ENCODE measurements at places on chromosomes 2 and 18.

DNA sequence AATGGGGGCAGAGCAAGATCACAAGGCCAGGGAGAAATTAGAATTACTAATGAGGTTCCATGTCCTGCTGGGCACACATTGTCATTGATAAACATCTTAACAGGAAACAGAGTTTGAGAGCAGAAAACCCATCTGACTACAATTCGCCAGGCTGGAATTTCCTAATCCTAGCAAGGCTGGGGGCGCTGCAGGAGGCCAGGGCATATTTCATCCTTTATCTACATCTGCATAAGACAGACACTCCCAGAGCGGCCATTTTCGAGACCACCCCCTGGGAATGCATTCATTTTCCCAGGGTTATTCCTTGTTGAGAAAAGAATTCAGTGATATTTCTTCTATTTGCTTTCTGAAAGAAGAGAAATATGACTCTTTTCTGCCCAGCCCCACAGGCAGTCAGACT is 152.7 kb downstream of the SUCLG1 start:
- DNase-seq, result no peak

DNA sequence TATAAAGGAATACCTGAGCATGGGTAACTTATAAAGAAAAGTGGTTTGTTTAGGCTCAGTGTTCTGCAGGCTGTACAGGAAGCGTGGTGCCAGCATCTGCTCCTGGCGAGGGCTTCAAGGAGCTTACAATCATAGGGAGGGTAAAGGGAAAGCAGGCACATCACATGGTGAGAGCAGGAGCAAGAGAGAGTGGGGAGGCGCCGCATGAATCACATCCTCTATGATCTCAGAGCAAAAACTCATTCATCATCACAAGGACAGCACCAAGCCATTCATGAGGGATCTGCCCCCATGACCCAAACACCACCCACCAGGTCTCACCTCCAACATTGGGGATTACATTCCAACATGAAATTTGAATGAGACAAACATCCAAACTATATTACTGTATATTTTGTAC is 32.5 kb downstream of the R3HDM1 start:
- no peak for DNase-seq

GRCh38 chr2:36399050-36399449 is 43.5 kb downstream of the CRIM1 start:
- no peak for DNase-seq

GRCh38 chr2:47833516-47833968 is 50.6 kb downstream of the MSH6 start:
- DNase-seq, result no peak

GRCh38 chr18:28690100-28690499 is 513.2 kb upstream of the CDH2 start:
- DNase-seq, result no peak

DNA sequence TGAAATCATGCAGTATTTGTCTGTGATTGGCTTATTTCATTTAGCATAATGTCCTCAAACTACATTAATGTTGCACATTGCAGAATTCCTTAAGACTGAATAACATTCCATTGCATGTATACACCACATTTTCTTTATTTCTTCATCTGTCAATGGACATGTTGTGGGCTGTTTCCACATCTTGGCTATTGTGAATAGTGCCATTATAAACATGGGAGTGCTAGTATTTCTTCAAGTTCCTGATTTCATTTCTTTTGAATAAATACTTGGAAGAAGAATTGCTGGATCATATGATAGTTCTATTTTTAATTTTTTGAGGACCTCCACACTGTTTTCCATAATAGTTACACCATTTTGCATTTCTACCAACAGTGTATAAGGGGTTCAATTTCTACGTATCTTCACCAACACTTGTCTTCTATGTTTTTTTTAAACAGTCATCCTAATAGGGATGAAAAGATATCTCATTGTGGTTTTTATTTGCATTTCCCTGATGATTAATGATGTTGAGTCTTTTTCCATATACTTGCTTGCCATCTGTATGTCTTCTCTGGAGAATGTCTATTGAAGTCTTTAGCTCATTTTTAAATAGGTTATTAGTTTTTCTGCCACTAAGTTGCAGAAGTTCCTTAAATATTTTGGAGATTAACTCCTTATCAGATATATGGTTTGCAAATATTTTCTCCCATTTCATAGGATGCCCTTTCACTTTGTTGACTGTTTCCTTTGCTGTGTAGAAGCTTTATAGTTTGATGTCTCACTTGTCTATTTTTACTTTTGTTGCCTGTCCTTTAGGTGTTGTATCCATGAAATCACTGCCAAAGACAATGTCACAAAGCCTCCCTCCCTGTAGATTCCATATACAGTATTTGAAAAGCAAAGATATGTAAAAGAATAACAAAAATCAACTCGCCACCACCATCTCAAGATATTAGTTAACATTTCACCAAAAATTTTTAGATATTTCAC is 14.6 kb downstream of the FBXO11 start:
- DNase-seq, result no peak

DNA sequence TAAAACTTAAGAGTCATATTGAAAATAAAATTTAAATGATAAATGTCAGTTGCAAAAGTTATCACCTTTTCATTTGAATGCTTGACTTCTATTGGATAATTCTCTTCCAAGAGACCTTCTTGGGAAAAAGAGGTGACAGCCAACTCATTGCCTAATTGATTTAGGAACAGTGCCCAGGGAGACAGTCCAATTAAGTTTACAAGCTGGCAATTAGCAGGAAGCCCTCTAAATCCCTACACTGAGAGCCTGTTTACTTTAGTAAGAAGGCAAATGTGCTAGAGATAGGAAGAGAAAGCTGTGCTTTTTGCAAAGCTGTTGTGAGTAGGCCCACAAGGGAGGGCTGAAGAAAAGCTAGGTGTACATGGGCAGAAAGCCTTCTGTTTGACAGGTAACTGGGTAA is 189.1 kb downstream of the WDPCP start:
- no peak for DNase-seq

DNA sequence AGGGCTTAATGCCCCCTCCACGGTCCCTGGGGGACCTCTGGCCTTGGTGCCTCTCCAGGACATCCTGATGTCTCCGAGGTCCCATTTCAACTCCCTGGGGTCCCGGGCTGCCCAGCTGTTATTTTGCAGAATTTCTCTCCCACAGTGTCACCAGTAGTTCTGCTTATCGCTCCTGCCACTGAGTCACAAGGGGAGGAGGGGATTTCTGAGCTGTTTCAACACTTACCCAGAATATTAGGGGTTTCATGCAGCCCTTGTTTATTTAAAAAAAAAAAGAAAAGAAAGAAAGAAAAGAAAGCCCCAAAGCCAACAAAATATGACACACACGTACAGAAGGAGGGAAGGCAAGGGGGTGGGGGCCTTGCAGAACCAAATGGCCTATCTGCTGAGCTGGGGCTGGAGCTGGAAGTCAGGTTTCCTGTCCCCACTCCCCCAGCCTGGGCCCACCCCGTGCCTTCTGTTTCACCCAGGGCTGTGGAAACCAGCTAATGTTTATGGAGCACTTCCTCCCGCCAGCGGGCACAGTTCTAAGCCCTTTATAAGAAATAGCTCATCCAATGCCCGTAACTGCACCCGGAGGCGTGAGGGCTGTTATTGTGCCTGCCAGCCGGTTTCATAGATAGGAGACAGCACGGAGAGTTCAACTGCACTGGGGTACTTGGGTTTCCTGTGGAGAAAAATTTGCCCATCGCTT is 8.4 kb upstream of the ARID5A start:
- peak; percentile 67 for DNase-seq

DNA sequence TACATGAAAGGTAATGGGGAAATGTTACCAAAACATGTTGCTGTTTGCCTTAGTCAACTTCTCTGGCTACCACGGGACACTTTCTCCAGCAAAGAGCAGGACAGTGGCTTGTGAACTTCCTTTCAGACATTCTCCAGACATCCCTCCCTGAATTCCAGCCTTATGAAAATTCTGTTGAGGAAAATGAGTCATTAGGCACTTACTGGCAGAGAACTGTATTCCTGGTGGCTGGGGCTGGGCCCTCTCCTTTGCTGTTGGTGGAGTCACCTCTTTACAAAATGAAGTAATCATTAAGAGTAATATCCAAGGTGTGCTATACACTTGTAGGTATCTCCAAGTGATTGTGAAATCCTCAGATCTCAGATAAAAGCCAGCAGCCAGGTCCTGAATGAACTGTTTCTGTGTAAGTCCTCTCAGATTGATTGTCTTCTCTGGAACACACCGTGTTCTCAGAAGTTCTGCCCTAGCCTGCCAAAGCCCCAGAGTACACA is 1.3 kb upstream of the FAP start:
- no peak for DNase-seq

- no peak for DNase-seq
Observed at GRCh38 chr2:7771781-7772180, 854.6 kb downstream of the RNF144A start.

GRCh38 chr18:668260-668659 is 10.8 kb downstream of the TYMS start:
- no peak for DNase-seq

DNA sequence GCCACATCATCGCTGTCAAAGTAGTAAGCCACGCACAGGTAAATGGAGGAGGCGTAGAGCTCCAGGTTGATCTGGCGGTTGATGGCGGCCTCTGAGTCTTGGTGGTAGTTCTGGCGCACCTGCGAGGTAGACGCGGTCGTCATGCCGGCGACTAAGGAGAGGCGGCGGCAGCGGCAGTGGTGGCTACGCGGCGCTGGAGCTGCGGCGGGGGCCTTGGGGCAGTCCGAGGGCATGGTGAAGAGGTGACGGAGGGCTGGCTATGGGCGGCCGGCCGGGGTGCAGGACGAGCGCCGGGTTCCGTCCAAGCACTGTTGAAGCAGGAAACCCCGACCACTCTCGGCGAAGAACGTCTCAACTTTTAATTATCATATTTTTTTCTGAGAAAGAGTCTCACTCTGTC is 12.7 kb upstream of the ZNF513 start:
- DNase-seq, result no peak

GRCh38 chr2:188788621-188789020 is 185.6 kb upstream of the COL3A1 start:
- DNase-seq, result no peak

GRCh38 chr2:160932960-160933359 is 227.3 kb upstream of the TANK start:
- DNase-seq, result no peak

GRCh38 chr2:66438498-66438833 is 3.5 kb downstream of the MEIS1 start:
- DNase-seq, result no peak

DNA sequence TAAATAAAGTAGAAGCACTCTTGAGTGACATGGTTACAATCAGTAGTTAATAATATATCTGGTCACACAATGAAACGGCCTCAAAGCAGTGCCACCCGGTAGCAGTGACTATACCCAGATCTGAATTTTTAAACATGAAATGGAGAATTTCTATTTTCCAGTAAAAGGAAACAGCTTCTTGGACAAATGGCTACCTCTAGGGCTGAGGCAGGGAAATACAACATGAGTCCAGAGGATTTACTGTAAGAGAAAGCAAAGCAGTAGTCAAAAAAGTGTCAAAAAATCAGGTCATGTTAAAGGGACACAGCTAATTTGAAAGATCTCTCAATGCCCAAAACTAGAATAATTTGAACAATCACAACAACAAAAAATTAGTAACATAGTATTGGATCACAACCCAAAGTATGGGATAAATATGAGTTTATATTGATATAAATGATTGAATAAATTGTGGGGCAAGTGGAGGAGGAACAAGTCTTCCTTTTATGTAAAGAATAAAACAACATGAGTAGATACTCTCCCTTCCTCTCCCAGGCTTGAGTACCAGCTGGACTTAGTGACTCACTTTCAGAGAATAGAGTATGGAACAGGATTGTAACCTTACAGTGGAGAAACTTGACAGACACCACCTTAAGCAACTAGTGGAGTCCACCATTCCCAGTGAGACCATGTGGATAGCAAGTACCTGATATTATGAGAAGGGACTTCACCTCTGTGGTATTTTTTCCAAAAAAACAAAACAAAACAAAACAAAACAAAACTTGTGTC is 180.8 kb downstream of the MBD2 start:
- no peak for DNase-seq

- DNase-seq, result no peak
Observed at GRCh38 chr2:236659758-236660150, 90.1 kb downstream of the ACKR3 start.

- DNase-seq, result no peak
Observed at GRCh38 chr18:57447154-57447621, 12.0 kb downstream of the ONECUT2 start.

DNA sequence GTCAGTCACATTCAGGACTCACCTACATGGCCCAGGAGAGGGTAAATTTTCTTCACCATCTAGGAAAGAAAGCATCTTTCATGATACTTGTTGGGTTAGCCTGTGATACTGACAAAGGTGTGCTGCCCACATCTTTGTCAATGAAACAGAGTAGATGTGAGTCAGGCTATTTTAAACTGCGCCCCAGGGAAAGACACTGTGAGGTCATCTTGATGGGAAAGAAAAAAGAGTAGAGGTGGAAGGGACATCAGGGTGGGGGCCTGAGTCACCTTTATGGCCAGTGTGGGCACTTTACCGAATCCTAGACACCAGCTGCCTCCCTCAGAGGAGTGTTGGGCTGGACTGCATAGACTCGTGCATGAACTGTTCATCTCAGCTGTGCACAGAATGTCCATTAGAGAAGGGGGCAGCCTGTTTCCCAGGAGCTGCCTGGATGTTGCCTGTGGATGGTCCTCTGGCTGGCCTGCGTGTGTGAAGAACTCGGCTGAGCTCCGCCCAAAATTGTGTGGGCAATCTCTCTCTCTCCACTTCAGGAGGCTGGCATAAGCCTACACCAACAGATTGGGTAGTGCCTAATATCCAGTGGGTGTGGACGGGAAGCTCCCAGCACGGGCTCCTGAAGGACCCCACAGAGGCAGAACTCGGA is 278.7 kb upstream of the PXDN start:
- no peak for DNase-seq

DNA sequence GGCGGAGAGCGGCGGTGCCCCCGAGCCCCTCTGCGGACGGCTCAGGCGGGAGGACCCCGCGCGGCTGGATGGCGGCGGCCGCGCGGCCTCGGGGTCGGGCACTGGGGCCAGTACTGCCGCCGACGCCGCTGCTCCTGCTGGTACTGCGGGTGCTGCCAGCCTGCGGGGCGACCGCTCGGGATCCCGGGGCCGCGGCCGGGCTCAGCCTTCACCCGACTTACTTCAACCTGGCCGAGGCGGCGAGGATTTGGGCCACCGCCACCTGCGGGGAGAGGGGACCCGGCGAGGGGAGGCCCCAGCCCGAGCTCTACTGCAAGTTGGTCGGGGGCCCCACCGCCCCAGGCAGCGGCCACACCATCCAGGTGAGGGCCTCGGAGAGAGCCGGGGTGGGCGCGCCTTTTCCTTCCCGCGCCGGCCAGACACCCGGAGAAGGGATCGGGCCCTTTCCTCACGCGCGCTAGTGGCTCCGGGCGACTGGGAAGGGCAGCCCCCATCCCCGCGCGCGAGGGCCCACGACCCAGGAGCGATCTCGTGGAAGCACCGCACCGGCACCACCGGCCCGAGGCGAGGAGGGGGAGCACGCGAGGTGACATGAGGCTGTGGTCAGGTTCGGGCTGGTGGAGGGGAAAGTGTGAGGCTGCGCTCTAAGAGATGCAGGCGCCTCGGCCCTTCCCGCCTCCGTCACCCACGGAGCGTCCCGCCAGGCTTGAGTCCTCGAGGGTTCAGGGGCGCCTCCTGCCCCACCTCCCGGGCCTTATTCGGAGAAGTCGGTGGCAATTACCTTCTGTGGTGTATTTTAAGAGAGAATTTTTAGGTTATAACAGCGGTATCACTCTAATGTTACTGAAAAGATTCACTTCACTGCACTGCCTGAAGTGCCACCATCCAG is 607 bp downstream of the LAMA3 start:
- no peak for DNase-seq

- no peak for DNase-seq
Observed at GRCh38 chr2:63192169-63192888, 141.7 kb downstream of the OTX1 start.

GRCh38 chr2:42840760-42841159 is 48.4 kb upstream of the HAAO start:
- no peak for DNase-seq
